ENCODE measurements at places on chromosomes 16 and 17.

GRCh38 chr16:89268987-89269735 lies 51.7 kb downstream of the ZNF778 start:
- DNase-seq, result no peak

DNA sequence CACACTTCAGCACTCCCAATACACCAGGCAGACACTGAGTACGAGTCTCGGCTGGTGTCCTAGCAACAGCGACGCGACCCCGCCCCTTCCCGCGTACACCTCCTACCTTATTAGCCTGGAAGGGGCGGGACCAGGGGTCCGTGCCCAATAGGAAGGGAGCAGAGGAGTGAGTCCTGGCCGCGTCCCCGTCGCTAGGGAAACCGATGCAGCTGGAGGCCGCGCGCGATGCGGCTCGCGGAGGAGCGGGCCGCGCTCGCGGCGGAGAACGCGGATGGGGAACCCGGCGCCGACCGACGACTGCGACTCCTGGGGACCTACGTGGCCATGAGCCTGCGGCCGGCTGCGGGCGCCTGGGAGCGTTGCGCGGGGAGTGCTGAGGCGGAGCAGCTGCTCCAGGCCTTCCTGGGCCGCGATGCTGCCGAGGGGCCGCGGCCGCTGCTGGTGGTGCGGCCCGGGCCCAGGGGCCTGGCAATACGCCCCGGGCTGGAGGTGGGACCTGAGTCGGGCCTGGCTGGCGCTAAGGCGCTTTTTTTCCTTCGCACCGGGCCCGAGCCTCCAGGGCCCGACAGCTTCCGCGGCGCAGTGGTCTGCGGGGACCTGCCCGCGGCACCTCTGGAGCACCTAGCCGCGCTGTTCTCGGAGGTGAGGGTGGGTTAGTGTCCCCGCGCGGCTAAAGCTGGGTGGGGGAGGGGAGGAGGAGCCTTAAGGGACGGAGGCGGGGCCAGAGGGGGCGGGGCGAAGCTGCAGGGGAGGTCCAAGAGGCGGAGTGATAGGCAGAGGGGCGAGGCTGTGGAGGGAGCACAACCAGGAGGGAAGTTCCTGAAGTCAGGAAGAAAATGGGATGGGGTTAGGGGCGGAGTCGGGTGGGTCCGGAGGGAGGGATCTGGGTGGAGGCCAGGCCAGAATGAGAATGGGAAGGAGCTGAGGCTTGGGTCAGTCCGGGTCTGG lies at the start of gene DNAH9:
Gene DNAH9 (plus strand): TSS at position 197 of the 948 bp plus-strand sequence. CDS start 29 bp downstream, at position 226.
- no peak for DNase-seq

DNA sequence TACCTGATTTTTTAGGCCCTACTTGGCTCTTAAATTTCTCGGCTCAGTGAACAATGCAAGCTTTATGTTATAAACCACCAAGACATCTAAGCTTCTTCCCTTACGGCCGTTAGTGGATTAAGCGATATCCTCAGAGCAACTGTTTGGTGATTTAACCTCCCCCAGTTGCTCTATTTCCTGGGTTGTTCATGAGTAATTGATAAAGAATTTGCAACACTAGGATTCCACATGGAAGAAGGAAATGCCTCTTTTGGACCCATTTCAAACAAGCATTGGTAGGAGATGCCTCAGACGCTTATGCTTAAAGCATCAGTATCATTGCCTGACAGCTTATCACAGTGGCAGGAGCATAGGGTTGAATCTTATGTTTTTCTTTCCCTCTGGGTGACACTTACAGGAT lies 65.3 kb downstream of the RBFOX1 start:
- no peak for DNase-seq

DNA sequence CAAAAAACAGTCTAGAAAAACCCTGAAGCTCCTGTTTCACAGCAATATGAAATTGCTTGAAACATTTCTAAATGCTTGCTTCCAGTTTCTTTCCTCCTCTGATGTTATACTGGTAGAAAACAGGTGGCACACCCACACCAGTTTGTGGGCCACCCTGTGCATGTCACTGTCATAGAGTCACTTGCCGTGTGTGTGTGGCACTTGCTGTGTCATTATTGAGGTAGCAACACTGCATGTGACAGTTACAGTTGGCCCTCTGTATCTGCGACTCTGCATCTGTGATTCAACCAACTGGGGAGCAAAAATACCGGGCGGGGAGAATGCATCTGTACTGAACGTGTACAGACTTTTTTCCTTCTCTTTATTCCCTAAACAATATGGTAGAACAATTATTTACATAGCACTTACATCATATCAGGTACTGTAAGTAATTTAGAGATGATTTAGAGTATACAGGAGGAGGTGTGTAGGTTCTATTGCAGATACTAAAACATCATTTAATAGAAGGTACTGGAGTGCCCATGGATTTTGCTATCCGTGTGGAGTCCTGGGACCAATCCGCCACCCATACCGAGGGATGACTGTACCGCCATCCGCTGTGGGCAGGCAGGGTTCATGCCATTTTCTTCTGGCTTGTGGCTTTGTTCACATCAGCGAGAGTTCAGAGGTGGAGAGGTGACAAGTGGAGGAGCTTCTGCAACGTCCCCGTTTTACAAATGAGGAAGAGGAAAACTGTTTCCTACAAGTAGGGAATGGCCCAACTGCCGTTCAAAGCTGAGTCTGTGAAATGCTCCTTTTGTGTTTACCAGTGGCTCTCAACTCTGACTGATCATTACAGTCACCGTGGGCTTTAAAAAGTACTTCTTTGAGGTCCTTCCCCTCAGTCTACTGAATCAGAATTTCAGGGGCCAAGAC lies 373.7 kb downstream of the SNX29 start:
- peak; percentile 7 for DNase-seq

DNA sequence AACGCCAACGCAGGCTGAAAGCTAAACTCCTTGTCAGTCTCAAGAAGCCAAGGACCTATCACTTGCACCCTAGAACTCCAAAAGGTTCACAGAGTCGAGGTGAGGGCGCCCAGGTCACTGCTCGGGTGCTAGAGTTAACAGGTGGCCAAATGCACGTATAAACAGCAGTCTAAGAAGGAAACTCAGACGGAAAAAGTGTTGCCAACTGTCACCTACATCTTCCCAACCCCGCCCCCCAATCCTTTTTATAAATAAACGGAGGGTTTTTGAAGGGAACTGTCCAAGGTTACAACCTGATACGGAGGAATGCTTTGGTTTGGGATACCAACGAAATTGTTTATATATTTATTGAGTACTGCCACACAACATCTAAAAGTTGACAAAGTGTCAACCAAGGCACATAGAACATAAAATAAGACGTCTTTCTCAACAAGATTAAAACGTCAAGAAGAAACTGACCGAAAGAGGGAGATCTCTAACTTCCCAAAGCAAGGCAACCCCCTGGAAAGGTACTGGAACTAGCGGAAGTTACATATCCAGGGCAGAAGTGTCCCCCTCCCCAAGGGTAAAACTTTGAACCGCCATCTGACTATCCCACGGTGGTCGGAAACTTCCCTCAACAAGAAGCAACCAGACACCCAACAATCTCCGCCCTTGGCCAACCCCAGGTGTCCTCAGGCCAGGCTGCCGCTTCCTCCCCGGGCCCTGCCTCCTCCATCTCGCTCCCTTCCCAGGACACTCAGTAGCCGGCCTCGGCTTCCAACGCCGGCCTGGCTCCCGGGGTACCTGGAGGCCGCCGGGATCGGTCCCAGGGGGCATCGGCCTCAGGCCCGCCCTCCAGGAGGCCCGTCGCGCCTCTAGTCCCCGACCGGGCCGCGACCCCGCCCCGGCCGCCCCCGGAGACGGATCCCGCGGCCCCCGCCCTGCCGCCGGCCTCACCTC lies 982 bp downstream of the SPAG9 start:
- peak; percentile 79 for DNase-seq

- DNase-seq, result no peak
Observed at GRCh38 chr16:53600126-53600525, 97.1 kb upstream of the AKTIP start.

- no peak for DNase-seq
Observed at GRCh38 chr17:17855976-17856375, 19.2 kb upstream of the SREBF1 start.

DNA sequence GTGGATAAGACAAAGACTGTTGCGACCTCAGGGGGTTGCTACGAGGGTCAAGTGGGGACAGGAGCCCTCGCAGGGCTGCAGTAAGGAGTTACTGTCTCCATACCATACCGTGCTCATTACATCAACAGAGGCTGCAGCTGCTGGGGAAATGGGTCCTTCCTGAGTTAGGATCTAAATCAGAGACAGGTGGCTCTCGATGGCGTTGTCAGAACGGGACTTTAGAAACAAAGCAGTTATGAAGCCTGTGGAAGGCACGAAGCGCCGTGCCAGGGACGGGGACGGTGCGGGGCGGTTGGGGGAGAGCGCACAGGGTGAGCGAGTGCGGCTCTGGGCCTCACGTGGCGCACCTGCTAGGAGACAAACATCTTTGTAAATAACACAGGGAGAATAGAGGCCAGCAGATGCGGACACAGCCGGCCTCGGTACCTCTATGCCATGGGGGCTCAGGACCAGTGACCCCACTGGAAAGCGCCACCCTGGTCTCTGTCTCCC lies 34.4 kb downstream of the ZCCHC14 start:
- no peak for DNase-seq

DNA sequence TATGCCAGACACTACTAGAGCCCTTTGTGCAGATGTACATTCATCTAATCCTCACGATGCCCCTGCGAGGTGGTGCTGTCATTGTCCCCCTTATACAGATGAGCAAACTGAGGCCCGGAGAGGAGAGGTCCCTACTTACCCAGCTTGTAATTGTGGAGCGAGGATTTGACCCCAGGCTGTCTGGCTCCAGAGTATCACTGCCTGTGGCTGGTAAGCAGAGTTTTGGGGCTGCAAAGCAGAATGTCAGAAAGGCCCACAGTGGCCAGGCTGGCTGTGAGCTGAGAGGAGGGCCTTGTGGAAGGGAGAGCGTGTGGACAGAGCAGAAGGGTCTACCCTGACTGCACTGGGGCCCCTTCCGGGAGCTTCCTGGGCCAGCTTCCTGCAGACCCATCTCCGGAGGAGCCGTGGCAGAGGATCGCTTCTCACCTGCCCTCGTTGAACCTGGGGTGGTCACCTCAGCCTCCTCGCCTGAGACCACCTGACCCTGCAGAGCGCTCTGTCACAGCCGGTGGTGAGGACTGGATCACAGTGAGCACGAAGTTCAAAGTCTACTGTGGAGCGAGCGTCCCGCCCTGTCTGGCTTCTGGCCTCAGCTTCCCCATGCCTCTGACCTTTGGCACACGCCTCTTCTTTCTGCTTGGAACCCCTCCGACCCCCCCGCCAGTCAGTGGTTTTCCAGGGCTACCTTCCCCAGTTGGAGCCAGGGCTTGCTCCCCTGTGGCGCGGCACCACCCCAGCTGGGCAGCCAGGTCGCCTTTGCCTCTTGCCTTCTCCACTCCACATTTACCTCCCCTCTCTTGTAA lies 12.1 kb downstream of the CMIP start:
- DNase-seq, result no peak

GRCh38 chr17:82843904-82844680 lies 4.3 kb upstream of the ZNF750 start:
- no peak for DNase-seq

GRCh38 chr17:68057531-68057952 lies 22.0 kb downstream of the KPNA2 start:
- DNase-seq, result no peak

DNA sequence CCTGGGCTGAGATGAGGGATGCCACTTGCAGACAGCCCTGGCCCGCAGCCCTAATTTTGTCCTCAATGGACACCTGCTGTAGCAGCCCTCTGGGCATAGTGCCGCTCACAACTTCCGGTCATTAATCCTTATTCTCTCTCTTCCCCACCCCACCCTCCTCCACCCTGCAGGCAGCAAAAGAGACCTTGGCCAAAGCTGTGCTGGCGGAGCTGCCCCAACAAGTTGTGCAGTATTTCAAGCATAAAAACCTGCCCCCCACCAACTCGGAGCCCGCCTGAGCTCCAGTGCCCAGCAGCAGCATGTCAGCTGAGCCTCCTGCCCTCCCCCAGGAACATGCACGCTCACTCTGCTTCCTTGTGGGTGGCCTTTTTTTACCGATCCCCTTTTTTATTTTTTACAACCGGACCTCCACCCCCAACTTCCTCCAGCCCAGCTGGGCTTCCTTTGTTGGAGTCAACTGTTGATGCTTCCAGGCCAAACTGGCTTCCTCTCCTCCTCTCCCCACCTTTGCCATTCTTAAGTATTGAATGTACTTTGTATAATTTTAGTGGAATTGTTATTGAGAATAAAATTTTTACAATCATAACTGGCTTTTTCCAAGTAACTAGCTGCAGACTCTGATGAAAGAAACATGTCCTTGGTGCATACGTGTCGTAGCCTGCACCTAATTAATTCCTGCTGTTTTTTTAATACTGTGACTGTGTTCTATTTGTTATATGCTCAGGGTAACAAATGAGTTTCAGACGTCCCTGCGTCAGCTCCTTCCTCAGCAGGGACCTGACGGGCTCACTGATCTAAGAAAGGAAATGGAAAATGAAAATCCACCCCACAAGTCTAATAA lies 38.2 kb downstream of the PSME3IP1 start:
- DNase-seq, result no peak

DNA sequence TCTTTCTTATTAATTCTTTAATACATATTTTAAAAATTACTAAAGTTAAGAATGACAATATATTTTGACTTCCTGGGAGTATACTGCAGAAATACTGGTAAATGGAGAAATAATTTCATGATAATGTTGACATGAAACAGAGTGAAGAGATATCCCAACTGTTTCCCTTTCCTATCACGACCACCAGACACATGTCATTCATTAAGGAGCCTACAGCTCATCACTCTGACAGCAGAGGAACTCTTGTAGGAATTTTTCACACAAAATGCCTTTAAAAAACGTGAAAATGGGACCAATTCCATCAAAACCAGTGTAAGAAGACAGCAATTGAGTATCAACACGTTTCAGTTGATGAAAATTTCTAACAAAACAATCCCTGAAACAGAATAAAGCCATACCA lies 172.9 kb upstream of the CPHXL start:
- DNase-seq, result no peak

- peak; percentile 30 for DNase-seq
Observed at GRCh38 chr17:77609553-77610517, 348.7 kb upstream of the TNRC6C start.

DNA sequence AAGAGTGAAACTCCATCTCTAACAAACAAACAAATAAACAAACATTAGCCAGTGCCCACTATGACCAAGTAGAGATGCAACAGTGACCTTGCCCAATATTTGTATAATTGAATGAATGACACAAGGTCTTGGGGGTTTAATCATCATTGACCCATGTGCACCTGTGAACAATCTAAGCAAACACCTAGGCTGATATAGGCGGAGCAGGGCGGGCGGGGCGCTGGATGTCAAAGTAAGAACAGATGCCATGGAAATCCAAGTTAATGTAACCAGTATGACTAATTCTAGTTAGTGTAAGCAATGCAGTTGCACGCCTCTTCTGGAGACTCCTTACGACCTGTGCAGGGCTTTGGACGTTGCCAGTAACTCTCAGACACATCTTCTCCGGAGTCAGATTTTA lies 17.6 kb downstream of the RCVRN start:
- no peak for DNase-seq

Measured in hematopoietic multipotent progenitor cell treated with erythropoietin and hydrocortisone succinate and interleukin-3 and kit ligand, for 17 days (in vitro differentiated cells).